AG09319 (cell line): ENCODE measurements at places on chromosomes 1 and 21.

GRCh38 chr21:37845535-37845934 is 70.7 kb downstream of the KCNJ6 start:
- no peak for DNase-seq

- no peak for DNase-seq
Measured at GRCh38 chr1:91804546-91805023, 81.4 kb downstream of the TGFBR3 start.

DNA sequence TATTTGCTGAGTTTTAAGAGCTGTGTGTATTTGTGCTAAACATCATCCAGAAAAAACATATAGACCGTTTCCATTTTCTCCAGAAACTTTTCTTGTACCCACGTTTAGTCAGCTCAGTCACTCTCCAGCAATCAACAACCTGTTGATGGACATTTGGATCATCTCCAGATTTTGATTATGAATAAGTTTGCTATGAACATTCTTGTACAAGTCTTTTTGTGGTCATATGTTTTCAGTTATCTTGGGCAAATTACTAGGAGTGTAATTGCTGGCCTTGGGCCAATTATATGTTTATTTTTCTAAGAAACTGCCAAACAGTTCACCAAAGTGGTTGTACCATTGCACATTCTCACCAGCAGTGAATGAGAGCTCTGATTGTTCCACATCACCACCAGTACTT is 221.8 kb downstream of the CENPF start:
- no peak for DNase-seq

DNA sequence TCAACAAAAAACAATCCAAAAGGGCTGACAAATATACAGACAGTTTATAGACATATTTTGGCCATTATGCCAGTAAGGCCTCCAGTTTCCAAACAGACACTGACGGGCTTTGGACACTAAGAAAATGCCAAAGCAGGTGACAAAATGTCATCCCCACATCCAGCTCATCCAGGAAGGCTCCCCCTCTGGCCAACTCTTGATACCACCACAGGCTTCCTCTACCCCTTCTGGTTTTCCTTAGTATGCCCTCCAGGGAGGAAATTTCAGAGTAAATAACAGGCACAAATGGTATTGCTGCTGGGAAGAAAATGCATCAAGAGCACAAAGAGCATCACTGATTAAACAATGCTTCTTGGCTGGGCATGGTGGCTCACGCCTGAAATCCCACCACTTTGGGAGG is 225.3 kb downstream of the VAV3 start:
- DNase-seq = no peak

DNA sequence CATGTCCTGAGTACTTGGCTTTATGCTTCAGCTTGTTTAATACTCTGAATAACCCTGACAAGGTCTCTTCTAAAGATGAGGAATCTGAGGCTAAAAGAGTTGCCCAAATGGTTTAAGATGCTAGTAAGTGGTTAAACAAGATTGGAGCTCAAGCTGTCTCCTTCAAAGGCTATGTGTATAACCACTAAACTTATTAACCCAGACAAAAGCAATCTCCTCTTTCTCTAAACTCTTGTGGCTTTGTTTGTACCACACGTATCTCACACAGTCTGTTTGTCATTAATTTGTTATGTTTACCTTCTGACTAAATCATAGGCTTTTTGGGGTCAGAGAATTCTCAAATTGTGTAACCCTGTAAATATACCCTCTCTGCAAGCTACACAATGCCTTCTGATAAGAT is 89.9 kb downstream of the HMCN1 start:
- peak; percentile 31 for DNase-seq

DNA sequence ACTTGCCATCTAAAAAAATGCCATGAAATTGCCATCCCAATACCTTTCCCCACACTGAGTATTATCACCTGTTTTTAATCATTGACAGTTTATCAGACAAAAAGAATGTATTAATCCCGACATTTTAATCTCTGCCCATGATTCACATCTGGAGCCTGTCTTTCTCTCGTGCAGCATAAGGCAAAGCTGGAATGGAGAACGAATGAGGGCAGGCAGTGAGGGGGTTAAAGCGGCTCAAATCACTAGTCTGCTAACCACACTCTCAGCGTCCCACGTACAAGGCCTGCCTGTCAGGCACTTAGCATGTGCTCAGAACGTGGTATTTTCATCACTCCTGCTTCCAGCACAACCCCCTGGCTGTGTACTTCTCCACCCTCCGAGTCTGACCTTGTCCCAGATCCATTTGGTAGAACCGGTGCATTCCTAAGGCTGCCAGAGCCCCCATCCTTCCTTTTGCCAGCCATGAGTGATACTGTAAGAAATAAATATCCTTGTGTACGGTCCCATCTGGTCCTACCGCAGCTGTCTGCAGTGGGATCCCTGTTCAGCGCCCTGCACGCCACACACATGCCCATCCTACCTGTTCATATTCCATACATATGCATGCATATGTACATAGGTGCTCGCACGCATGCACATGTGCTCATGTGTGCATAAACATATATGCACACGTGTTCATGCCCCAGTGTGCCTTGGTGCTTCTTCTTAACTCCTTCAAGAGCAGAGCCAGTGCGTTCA is 34.6 kb upstream of the FHAD1 start:
- no peak for DNase-seq

DNA sequence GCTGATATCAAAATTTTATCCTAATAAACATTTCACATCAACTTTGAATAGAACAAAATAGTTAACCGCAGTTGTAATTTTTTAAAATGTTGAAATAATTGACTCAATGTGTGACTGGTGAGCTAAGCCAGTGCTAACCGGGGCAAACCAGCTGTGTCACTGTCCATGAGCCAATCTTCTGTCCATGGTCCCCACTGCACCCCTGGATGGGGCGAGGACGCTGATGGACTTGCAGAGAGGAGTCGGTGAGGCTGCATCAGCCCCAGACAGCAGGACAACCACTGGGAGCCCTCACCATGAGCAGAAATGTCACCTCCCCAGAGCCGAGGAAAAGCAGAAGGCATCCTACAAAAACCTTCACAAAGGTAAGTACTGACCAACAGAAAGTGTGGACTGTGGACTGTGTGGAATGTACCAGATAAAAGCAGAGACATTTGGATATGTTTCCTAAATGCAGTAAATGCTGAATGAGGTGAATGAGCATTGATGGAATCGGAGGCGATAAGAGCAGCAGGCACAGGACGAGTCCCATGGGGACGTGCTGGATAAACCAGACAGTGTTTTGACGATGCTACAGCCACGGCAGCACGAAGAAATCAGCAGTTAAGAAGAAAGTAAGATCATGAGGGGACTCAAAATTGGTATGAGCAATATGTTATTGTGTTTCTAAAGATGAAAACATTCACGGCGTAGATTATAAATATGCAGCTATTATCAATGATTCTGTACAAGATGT is 115.0 kb upstream of the BACE2 start:
- DNase-seq = no peak

- no peak for DNase-seq
Measured at GRCh38 chr1:206698011-206698410, 13.3 kb downstream of the MAPKAPK2 start.

DNA sequence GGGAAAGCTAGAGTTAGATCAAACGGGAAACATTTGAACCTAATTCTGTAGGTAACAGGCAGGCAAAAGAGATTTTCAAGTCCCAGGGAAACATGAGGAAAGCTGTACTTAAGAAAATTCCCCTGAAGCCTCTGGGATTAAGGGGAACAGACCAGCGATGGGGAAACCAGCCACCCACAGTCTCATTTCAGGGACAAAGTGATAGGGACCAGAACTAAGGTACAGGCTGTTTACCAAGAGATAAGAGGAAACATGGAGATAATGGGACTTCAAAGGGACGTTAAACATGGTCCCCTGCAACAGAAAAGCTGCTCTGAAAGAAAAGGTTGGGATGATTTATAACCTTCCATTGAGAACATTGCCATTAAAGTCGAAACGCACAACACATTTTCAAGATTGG is 84.4 kb downstream of the NTPCR start:
- DNase-seq = no peak

- DNase-seq = no peak
Measured at GRCh38 chr1:235057385-235058306, 71.0 kb downstream of the TOMM20 start.

DNA sequence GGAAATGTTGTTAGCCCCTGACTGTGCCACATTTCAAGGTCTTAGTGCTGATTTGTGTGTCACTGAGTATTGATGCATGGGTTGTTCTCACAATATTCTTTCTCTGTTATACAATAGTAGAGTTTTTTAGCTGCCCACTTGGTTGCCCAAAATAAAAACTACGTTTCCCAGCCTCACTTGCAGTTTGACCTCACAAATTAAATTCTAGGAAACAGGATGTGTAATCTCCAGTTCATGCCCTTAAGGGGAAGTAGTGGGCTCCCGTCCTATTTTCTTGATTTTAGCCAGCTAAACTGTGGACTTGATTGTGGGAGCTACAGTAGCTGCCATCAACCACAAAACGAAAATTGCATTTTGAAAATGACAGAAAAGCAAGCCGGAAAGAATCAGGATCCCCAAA is 27.3 kb upstream of the LAMC1 start:
- DNase-seq = no peak

DNA sequence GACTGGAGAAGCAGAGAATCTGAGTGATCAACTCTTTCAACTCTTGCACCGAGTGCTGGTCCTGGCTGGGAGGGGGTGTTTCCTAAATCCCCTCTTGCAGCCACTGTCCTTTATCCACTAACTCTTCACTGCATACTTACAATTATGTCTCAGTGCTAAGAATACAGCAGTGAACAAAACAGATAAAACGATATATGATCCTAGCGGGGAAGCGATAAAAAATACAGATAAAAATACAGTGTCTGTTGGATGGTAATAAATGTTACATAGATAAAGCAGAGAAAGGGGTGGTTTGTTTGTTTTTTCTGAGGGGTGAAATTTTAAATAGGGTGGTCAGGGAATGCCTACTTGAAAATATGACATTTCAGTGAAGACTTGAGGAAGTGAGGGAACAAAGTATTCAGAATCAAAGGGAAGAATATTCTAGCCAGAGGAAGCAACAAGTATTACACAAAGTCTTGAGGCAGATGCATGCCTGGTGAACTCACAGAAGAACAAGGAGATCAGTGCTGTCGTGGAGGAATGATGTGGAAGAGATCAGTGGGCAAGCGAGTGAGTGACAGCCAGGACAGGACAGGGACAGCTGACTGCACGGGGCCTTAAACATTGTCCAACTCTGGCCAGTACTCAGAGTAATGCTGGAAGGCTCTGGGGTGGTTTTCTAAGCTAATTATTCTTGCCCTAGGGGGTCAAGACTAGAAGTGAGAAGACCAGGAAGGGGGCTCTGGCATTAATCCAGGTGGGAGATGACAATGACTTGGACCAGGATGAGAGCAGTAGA is 110.0 kb downstream of the APP start:
- DNase-seq = no peak

DNA sequence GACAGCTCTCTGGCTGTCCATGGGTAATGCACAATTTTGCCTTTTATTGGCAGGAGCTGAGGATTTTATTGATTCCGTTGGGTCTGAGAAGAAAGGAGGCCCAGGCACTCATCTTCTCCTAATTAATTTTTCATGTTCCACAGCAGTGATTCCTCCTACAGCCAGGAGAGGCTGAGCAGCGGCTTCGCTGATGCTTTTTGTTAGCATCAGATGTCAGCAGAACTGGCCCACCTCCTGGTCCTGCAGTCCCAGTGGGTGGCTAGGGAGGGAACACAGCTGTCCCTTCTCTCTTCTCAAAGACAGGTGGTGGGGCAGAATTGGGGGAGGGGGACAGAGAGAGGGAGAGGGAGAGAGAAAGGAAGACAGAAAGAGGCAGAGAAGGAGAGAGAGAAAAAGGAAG is 5.7 kb downstream of the MT1HL1 start:
- no peak for DNase-seq

GRCh38 chr21:39099859-39100258 is 83.4 kb downstream of the PSMG1 start:
- DNase-seq = no peak

DNA sequence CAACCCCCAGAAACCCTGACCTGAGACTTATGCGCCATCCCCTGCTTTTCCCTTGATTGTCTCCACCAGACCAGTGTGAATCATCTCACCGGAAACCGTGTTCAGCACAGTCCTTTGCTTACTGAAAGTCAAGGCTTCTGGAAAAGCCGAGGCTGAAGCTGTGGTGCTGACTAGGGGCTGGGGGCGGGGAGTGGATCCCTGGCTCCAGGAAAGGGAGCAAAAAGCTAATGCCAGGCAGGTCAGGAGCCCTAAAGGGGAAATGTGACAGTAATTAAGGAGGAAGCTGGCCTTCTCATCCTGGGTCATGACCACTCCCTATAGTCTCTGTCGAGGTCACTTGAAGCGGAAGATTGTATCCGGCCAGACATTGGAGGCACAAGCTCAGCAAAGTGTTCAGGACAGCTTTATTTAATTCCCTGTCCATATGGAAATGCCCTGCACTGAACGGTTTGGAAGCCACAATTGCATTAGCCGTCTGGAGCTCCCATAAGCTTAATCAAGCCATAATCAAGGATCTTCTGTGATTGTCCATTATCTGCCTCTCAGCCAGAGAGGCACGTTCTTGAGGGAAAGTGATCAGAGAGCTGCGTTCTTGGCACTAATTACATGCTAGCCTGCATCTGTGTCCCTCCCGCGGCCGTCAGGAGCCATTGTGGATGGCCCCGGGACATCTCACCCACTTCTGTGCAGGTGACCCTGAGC is 403.6 kb downstream of the RRAGC start:
- DNase-seq = no peak

DNA sequence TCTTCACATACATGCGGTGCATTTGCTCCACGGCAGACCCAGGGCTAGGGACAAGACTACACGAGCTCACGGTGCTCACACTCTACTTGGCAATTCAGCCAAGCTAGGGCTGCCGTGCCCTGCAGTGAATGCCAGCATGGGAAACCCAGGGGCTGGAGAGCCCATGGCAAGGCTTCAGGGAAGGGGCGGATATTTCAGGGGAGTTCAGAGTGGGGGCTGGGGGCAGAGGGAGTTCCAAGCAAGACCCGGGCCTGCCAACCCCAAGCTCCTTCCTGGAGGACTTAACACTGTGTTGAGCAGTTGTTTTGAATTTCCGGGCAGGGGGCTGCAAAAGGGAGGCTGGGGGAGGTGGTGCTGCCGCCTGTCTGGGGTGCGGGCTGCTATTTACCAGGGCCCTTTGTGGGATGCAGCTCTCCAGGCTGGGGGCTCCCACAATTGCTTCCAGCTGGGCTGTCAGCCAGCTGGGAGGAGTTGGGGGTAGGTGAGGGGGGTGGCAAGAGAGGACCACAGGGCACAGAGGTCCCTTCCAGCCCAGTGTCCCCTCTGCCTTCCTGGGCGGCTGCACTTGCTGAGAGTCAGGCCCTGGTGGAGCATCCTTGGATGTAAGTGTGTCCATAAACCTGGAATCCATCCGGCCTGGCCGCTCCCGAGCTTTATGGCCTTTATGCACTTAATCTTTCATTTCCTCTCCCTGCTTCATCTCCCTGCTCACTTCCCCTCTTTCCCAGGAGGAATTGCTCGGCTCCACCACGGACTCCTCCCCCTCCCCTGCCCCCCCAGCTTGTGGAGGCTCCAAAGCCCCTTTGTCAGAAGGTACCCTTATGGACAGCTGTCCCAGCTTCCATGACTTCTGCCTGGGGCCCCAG is 55.8 kb upstream of the SSBP3 start:
- no peak for DNase-seq

DNA sequence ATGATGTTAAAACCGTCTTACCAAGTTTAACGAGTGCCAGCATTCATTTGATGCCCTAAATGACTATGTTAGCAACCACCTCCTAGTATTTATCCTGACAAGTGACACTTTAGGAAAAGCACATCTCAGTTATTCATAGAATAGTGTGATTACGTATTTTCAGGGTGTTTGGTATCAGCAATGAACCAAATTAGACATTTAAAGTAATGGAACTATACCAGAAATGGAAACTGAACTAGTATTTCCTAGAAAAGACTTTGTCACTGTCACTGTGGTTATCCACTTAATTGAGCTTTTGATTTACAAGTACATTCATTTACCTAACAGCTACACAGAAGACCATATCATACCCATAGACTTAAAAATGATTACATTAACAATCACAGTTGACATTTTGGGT is 3.6 kb upstream of the IL12RB2 start:
- DNase-seq = no peak
